NCI-H524 treated with DMSO at 0.1 percent for 48 hours (cell line): ENCODE measurements at places on chromosomes 12 and 14.

- DNase-seq: no peak
These were observed 77.2 kb downstream of the BAZ1A start for GRCh38 chr14:34797747-34798583.

DNA sequence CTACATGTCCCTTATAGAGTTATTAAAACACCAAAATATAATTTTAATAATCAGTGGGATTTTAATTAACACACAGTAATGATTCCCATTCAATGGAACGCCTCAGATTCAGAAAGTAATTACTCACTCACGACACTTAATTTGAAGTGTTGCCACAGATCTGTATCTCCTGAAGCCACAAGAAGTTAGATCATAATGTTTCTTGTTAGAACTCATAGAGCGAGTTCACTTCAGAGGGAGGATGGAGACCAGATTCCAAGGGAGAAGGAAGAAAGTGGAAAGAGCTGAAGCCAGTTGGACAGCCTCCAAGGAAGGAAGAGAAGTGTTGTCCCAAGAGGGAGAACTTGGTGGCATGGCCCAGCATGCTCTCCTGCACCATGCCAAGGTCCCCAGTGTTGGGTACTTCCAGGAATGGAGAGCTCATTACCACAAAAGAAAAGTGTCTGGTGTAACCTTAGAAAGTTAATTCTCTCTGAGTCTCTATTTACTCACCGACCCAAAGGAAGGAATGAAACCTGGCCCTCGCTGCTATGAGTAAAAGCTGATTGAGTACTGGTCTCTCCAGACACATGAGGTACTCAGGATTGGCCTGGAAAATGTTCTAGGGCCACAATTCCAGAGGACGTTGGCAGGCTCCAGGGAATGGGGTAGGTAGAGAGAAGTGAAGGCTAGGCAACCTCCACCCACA is 305.4 kb downstream of the BCL11B start:
- DNase-seq: no peak

DNA sequence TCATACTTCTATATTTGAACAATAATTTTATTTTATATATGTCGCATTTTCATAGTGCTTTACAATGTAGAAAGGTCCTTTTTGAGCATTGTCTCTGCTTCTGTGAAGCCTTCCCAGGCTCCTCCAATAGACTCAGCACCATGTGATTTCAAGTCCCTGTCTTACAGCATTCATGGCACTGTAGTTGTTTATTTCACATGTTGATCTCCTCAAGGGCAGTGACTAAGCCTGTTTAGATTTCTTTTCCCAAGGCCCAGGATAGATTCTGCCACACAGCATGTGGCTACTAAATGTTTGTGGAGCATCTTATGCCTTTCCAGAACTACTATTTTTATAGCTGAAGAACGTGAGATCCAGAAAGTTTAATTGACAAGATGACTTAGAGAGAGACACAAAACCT is 391.7 kb downstream of the TMEM117 start:
- DNase-seq: no peak

DNA sequence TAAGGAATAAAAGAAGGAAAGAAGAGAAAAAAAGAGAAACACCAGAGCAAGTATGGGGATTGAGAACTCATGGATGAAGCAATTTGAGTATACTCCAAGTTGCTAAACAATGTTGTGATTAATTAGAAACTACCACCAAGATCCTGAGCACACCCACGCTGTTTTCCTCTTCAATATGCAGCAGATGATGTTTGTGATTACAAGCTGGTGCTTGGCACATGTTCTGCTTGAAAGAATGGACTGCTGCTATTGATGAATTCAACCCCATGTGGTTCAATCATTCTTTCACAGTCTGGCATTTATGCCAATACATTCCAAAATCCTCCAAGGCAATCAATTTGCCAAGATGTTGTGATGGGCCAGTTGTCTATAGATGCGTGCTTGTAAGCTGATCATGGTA is 146.8 kb downstream of the SLC2A13 start:
- DNase-seq: no peak

GRCh38 chr12:92335831-92336230 is 190.2 kb upstream of the BTG1 start:
- no peak for DNase-seq
